Prostate gland (tissue), 2 donors: ENCODE measurements at places on chromosomes 5 and 9. TPM values are rescaled to one million over a fixed set of nuclear protein-coding genes. Genes with fewer than 3 reads are reported as not detected.

GRCh38 chr9:86741311-86742208 lies 205.7 kb downstream of the GAS1 start:
- no peak overlapping the region for H3K4me3 ChIP-seq
- no peak for DNase-seq
- no peaks in the 10 kb centered on the region for H3K27me3 ChIP-seq
- H3K36me3 ChIP-seq: no peaks in the 10 kb centered on the region

DNA sequence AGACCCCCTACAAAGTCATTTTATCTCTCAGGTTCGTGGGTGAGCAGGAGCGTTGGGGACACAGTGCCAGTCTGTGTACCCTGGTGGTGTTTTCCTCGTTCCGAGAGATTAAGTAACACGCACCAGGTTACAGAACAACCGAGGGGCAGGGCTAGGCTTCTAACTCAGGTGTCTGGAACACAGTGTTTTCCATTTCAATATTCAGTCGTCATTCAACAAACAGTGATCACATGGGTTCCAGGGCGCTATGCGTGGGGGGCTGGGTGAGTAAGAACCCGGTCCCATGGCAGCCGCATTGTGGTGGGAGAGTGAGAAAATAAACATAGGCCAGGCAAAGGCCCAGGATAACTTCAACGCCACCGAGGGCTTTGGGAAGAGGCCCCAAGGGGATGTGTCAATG lies 55.9 kb upstream of the RNU6ATAC start:
- H3K4me1 ChIP-seq: peaks cover 6% of the 10 kb centered on the region
- H3K4me3 ChIP-seq: no peak overlapping the region
- no peaks in the 10 kb centered on the region for H3K36me3 ChIP-seq
- H3K27me3 ChIP-seq: no peaks in the 10 kb centered on the region
- no peak overlapping the region for H3K27ac ChIP-seq

GRCh38 chr9:27414220-27414761 lies 109.8 kb upstream of the IFNK start:
- H3K4me1 ChIP-seq: no peaks in the 10 kb centered on the region
- no peaks in the 10 kb centered on the region for H3K36me3 ChIP-seq
- DNase-seq: no peak
- no peak overlapping the region for H3K27ac ChIP-seq

DNA sequence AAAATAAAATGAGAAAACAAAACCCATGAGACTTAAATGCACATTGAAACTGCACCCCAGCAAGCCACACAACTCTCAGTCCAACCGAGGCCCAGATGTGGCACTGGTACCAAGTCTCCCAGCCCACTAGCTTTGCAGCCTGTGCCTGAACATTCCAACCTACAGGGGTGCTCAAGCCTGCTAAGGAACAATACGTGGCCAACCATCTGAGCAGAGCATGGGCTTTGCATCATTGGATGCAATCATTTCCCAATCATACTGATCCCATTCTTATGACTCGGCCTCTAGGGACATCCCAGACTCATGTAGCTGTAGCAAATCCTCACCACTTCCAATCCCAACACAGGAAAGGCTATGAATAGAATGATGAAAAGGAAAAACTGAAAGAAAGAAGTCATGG lies 297.2 kb downstream of the SPOCK1 start:
- DNase-seq: no peak
- no peaks in the 10 kb centered on the region for H3K27me3 ChIP-seq
- H3K4me1 ChIP-seq: no peaks in the 10 kb centered on the region

Gene PDE6A
- total RNA-seq: not detected

Gene MGAT4B
- total RNA-seq: 82.7 TPM

Gene SV2C
- 0.96 TPM for total RNA-seq

DNA sequence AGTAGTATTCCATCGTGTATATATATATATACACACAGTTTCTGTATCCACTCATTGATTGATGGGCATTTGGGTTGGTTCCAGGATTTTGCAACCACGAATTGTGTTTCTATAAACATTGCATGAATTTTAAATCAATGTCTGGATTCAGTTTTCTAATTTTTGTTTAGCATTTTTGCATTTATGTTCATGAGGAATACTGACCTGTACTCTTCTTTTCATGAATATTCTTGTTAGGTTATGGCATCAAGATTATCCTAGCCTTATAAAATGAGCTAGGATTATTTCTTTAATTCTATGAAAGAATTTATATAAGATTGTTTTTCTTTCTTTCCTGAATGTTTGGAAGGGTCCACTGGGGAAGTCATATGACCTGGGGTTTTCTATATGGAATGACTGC lies 35.3 kb upstream of the TMEM215 start:
- H3K4me3 ChIP-seq: no peak overlapping the region
- no peaks in the 10 kb centered on the region for H3K36me3 ChIP-seq
- DNase-seq: no peak
- H3K27me3 ChIP-seq: no peaks in the 10 kb centered on the region
- no peaks in the 10 kb centered on the region for H3K4me1 ChIP-seq

Gene C5orf52
- total RNA-seq: not detected

- no peak for DNase-seq
- H3K4me3 ChIP-seq: no peak overlapping the region
- H3K36me3 ChIP-seq: peaks cover under 1% of the 10 kb centered on the region
- no peak overlapping the region for H3K27ac ChIP-seq
- no peaks in the 10 kb centered on the region for H3K4me1 ChIP-seq
Observed at GRCh38 chr9:124389146-124389939, 25.9 kb downstream of the PSMB7 start.

Gene EGFLAM
- 4.1 TPM for total RNA-seq

GRCh38 chr5:36839489-36840476 lies 36.8 kb upstream of the NIPBL start:
- DNase-seq: no peak
- no peaks in the 10 kb centered on the region for H3K4me1 ChIP-seq
- H3K27ac ChIP-seq: no peak overlapping the region
- H3K27me3 ChIP-seq: no peaks in the 10 kb centered on the region

Gene GPX8
- 8.4 TPM for total RNA-seq

Gene SLC45A2
- 0.09 TPM for total RNA-seq

Gene GABBR2
- total RNA-seq: not detected

GRCh38 chr5:134524272-134524825 lies 1.1 kb upstream of the JADE2 start:
- DNase-seq: peak; percentile 92
- H3K4me3 ChIP-seq: peak overlapping the region; percentile 88
- H3K27ac ChIP-seq: peak overlapping the region; percentile 99
- peaks cover 4% of the 10 kb centered on the region for H3K4me1 ChIP-seq
- no peaks in the 10 kb centered on the region for H3K36me3 ChIP-seq

Gene F2RL2
- not detected for total RNA-seq

DNA sequence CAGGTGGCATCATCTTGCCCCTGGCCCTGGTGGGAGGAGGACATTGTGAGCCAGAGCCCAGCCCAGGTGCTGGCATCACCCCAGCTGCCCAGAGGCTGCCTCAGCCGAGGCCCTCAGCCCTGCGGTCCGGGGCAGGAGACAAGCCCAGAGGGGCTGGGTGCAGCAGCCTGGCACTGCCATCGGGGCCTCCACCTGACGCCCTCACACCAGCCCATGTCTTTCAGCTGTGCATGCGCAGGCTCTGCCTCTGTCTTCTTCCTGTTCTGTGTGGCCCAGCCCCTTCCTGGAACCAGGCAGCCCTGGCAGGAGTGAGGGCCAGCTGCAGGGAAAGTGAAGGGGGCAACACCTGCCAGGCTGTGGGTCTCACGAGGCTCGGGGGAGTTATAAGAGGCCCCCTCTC lies 4.8 kb upstream of the CEL start:
- H3K4me3 ChIP-seq: no peak overlapping the region
- no peaks in the 10 kb centered on the region for H3K27me3 ChIP-seq
- DNase-seq: no peak
- H3K4me1 ChIP-seq: no peaks in the 10 kb centered on the region

DNA sequence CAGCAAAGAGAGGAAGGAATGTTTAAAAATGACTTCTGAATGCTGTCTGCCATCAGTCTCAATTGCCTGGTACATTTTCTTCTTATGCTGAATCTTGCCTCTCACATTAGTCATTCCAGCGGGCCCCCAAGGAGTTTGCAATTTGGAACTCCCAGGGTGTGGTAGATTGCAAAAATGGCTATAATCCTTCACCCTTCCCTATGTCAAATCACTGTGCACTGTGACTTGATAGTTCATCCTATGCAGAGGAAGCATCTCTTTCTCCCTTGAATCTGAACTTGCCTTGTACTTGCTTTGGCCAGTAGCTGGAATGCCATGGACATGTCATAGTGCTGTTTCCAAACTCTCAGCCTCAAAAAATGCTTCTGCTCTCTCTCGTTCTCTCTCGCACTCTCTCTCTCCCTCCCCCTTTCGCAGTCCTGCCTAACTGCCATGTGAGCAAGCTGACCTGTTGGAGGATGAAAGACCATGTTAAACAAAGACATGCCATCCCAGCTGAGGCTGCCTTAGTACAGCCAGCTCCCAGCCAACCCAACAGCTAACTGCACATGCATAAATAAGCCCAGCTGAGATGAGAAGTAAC lies 284.0 kb upstream of the TLE4 start:
- no peak overlapping the region for H3K27ac ChIP-seq
- no peak overlapping the region for H3K4me3 ChIP-seq
- H3K4me1 ChIP-seq: no peaks in the 10 kb centered on the region
- DNase-seq: no peak
- H3K27me3 ChIP-seq: no peaks in the 10 kb centered on the region

- no peaks in the 10 kb centered on the region for H3K27me3 ChIP-seq
- H3K4me3 ChIP-seq: no peak overlapping the region
- no peak for DNase-seq
- H3K4me1 ChIP-seq: no peaks in the 10 kb centered on the region
Observed at GRCh38 chr5:34620185-34620584, 35.9 kb upstream of the RAI14 start.

Gene MOB3B
- total RNA-seq: 3.1 TPM

- no peak for DNase-seq
- no peak overlapping the region for H3K4me3 ChIP-seq
- no peaks in the 10 kb centered on the region for H3K36me3 ChIP-seq
Observed at GRCh38 chr5:14507156-14507941, 74.2 kb upstream of the OTULINL start.

DNA sequence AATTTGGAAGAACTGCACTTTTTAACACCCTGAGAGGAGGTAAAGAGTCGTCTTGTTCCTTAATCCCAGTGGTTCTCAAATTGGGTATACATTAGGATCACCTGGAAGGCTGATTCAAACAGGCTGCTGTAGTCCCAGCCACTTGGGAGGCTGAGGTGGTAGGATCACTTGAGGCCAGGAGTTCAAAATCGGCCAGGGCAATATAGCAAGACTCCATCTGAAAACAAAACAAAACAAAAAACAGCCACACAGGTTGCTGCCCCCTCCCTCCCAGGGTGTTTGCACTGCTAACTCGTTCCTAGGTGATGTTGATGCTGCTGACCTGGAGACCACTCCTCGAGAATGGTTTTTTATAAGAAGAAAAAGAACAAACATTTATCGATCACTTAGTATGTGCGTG lies 1.5 kb upstream of the TBC1D9B start:
- no peaks in the 10 kb centered on the region for H3K27me3 ChIP-seq
- no peak overlapping the region for H3K4me3 ChIP-seq
- no peak overlapping the region for H3K27ac ChIP-seq
- H3K36me3 ChIP-seq: no peaks in the 10 kb centered on the region
- peaks cover 11% of the 10 kb centered on the region for H3K4me1 ChIP-seq

Gene PCDHB10
- 0.96 TPM for total RNA-seq

- H3K36me3 ChIP-seq: no peaks in the 10 kb centered on the region
- H3K27ac ChIP-seq: no peak overlapping the region
- no peaks in the 10 kb centered on the region for H3K4me1 ChIP-seq
- peaks cover 2% of the 10 kb centered on the region for H3K27me3 ChIP-seq
- DNase-seq: no peak
Observed at GRCh38 chr5:179415291-179416060, 70.2 kb upstream of the ADAMTS2 start.

DNA sequence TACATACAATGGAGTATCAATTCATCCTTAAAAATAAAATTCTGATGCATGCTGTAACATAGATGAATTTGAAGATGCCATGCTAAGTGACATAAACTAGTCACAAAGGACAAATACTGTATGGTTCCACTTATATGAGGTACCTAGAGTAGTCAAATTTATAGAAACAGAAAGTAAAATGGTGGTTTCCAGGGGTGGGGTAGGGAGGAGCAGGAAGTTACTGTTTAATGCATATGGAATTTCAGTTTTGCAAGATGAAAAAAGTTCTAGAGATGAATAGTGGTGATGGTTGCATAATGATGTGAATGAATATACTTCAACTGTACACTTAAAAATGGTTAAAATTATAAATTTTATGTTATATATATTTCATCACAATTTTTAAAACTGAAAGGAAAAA lies 57.3 kb upstream of the FNIP1 start:
- H3K4me3 ChIP-seq: no peak overlapping the region
- no peak for DNase-seq
- H3K27me3 ChIP-seq: no peaks in the 10 kb centered on the region
- H3K36me3 ChIP-seq: no peaks in the 10 kb centered on the region

- H3K4me3 ChIP-seq: no peak overlapping the region
- H3K27ac ChIP-seq: no peak overlapping the region
- no peaks in the 10 kb centered on the region for H3K27me3 ChIP-seq
- no peaks in the 10 kb centered on the region for H3K4me1 ChIP-seq
- DNase-seq: no peak
Observed at GRCh38 chr5:74623006-74623611, 17.4 kb downstream of the ENC1 start.

DNA sequence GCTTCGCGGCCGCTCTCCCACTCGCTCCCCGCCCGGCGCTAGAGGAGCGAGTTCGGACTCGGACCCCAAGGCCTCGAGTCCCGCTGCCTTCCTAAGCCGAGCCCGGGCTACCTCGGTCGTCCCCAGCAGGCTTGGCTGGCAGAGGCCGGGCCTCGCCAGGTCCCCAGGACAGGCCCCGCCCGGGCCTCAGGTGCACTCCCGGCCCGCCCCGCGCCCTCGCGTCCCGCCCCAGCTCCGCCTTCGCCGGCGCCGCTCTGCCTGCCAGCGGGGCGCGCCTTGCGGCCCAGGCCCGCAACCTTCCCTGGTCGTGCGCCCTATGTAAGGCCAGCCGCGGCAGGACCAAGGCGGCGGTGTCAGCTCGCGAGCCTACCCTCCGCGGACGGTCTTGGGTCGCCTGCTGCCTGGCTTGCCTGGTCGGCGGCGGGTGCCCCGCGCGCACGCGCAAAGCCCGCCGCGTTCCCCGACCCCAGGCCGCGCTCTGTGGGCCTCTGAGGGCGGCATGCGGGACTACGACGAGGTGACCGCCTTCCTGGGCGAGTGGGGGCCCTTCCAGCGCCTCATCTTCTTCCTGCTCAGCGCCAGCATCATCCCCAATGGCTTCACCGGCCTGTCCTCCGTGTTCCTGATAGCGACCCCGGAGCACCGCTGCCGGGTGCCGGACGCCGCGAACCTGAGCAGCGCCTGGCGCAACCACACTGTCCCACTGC lies at the start of gene SLC22A5:
SLC22A5 (plus strand) TSS at position 237 of the 707 bp plus-strand sequence; CDS start at position 500, 263 bp downstream.
- H3K36me3 ChIP-seq: no peaks in the 10 kb centered on the region
- H3K27ac ChIP-seq: peak within 1 kb of the TSS; percentile 92
- H3K4me1 ChIP-seq: no peaks in the 10 kb centered on the region
- DNase-seq: peak; percentile 70

Gene OXCT1
- total RNA-seq: 25.3 TPM

GRCh38 chr5:159174511-159175168 lies 34.7 kb downstream of the RNF145 start:
- no peaks in the 10 kb centered on the region for H3K36me3 ChIP-seq
- H3K27ac ChIP-seq: no peak overlapping the region
- DNase-seq: no peak
- no peaks in the 10 kb centered on the region for H3K4me1 ChIP-seq
- H3K27me3 ChIP-seq: no peaks in the 10 kb centered on the region
- H3K4me3 ChIP-seq: no peak overlapping the region

GRCh38 chr9:35660966-35661415 lies 2.9 kb downstream of the CCDC107 start:
- H3K36me3 ChIP-seq: no peaks in the 10 kb centered on the region
- H3K27me3 ChIP-seq: no peaks in the 10 kb centered on the region
- H3K4me3 ChIP-seq: no peak overlapping the region
- no peaks in the 10 kb centered on the region for H3K4me1 ChIP-seq
- peak overlapping the region; percentile 93 for H3K27ac ChIP-seq
- DNase-seq: no peak
